ENCODE measurements at places on chromosomes 3 and 15. TPM values are rescaled to one million over a fixed set of nuclear protein-coding genes. Genes with fewer than 3 reads are reported as not detected.

EPHB1 gene
- 8.1 TPM for total RNA-seq

FYCO1 gene
- total RNA-seq, result 16.2 TPM

TAGLN3 gene
- not detected for total RNA-seq

RBMS3 gene
- total RNA-seq, result 9.6 TPM

DCLK3 gene
- 0.05 TPM for total RNA-seq

CCDC12 gene
- total RNA-seq, result 19.3 TPM

GOLGA6B gene
- total RNA-seq, result 1.4 TPM

CFAP44 gene
- 3.7 TPM for total RNA-seq

ELL3 gene
- 2.4 TPM for total RNA-seq

GP9 gene
- total RNA-seq, result 0.20 TPM

RASGRP1 gene
- 0.28 TPM for total RNA-seq

ATG7 gene
- 12.2 TPM for total RNA-seq

PAK6 gene
- total RNA-seq, result not detected
